AG04449 (cell line): ENCODE measurements at places on chromosomes 1 and 21.
A peak's percentile ranks its signal among the peaks of the same experiment; 100 is the strongest.

DNA sequence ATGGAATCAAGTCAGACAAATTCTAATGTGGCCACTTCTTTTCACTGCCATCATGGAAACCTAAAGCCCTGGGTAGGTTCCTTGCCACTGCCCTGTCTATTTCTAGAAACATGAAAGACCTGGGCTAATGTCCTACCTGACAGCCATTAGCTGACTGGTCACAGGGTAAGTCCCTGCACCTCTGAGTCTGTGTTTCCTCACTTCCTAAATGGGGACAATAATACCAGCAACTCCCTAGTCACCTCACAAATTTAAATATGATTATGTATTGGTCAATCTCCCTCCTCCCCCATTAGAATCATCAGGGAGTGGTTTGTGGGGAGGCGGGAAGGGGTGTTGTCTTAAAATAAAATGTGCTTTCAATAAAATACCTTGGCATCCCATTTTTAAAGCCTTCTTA lies 2.2 kb downstream of the CREG1 start:
- DNase-seq = no peak

- DNase-seq = peak; percentile 45
Measured at GRCh38 chr1:39892601-39893595, 8.8 kb downstream of the MYCL start.

DNA sequence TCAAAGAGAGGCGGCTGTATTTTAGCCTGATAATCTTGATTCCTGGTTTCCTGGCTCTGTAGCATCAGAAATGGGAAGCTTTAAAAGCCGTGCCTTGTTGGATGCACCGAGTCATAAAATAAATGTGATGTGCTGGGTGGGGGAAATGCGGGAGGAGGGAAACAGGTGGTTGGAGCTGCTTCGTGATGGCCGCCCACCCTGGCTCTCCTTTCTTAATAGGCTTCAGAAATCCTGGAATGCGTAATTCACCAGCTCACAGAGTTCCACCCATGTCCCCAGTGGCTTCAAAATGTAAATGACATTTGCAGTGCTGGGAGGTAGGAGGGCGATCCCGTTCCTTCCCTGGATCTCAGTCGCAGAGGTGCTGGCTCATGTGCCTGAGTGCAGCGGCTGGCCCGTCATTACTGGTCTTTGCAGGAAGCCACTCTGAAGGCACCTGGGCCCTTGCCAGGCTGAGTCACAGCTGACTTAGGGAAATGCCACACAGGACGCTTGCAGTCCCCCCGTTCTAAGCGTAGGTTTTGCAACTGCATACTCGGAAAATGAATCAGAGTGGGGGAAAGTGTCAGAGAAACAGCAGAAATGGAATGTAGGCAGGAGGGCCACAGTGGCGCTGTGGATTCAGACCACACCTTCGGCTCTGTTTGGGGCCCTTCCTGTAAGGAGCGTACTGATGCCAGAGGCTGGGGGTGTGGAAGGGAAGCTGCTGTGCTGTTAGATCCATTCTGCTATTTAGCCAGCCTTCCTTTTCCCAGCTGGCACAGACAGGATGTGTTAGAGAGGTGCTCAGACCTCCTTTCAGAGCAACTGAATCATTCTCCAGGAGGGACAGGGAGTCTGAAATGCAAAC lies 37.6 kb downstream of the GALNT2 start:
- DNase-seq = peak; percentile 99

GRCh38 chr1:3016641-3017439 lies 4.4 kb upstream of the ACTRT2 start:
- no peak for DNase-seq

DNA sequence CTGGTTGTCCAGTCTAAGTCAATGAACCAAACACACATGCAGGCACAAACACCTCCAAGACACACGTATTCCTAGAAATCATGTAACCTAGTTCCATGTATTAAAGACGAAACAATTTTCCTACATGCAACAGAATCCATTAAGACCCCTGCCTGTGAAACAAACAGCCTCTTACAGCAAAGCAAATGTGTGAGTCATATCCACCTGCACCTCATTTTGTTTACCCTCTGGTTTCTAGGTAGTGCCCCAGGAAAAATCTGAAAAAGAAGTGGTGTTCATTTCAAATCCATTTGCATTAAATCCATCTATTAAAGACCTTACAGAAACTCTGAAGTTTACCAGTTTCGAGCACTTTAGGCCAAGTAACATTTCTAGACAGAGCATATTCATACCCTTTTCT lies 74.1 kb downstream of the VCAM1 start:
- DNase-seq = no peak

- DNase-seq = peak; percentile 10
Measured at GRCh38 chr1:32339363-32339978, 3.4 kb upstream of the MARCKSL1 start.

DNA sequence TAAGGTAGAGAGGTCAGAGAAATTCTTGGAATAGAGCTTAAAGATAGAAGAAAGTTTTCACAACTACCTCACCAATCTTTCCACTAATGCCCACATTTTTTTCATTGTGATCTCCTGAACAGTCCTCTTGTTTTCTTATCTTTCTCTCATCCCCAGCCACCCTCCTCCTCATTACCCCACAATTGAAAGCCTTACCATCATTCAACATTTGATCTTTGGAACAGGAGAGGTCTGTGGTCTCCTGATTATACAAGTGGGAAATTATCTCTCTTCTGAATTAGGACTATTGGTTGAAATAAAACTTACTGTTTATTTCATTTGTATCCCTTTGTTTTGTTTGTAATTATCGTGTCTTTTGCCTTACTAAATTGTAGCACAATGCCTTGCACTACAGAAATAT lies 29.6 kb downstream of the DNAH14 start:
- DNase-seq = no peak

GRCh38 chr1:9689011-9689706 lies 37.6 kb downstream of the PIK3CD start:
- DNase-seq = no peak

DNA sequence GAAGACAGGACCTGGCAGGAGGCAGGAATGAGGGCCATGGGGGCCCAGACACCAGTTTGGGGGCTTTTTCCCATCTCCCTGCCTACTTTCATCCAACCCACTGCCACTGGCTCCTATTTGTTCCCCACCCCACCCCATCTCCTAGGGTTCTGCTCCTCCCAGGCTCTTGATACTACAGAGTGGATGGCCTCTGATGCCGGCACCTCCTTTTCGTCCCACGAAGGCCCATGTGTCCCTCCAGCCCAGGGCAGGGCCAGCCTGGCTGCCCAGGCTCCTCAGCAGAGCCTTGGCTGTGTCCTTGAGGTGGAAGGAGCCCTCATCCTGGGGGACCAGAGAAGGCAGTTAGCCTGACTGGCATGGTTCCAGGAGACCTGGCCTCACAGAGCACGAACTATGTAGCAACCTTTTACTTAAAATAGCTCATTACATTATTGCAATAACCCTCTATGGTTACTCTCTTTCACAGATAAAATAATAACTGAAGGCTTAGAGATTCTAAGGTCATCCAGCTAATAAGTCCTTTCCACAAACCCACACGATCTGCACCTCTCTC lies 3.5 kb downstream of the POMGNT1 start:
- no peak for DNase-seq

DNA sequence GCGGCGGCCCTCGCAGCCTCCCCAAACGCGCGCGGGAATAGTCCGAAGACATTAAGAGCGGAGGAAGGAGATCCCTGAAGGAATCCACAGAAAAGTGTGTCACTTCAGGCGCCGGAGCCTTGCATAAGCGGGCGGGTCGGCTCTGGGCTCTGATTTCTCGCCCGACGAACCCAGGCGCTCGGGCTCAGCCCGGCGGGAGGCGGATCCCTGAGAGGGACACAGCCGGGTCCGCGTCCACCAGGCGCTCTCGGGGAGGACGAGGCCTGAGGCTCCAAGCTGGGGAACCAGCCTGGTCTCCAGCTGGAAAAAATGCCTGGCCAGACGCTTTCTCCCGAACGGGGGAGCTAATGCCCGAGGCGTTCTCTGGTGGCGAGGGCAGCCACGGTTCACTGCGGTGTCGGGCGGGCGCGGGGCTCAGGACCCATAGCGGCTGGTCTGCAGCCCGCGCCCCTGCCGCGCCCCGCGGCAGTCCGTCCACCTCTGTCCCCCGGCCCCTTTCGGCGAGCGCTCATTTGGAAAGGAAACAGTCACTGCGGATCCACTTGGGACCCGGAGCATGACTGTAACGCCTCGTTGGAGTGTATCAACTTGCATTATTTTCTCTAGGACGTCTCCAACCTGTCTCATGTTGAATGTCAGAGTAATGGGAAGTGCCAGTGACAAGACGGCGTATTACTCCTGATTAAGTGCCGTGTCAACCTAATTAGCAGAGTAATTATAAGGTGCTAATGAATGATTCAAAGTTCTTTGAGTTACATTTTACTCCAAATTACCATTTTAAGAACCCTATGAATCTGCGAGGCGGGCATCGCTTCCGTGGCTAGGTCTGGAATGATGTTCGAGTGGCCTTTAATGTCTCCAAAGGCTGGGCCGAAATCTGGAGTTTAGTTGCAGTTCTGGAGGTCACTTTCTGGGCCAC lies 1.6 kb upstream of the BARHL2 start:
- DNase-seq = no peak

DNA sequence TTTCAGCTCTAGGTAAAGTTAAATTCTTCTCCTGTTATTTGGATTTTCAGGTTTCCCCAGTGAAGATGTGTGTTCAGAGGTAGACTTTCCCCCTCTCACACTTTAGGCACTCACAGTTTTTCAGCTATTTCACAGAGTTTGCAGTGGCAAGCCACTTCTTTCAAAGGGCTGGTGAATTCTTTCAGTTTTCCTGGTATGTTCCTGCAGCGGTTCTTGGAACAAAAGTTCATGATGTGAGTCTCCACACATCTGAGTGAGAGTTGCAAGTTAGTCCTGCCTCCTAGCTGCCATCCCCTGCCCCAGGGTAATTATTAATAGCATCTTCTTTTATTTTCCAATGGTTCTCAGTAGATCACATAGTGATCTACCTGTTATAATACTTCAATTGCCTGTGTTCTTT lies 27.3 kb upstream of the CD84 start:
- no peak for DNase-seq

- no peak for DNase-seq
Measured at GRCh38 chr1:15231714-15232201, 15.3 kb upstream of the FHAD1 start.

- no peak for DNase-seq
Measured at GRCh38 chr1:203173566-203173965, 2.1 kb downstream of the MYBPH start.

DNA sequence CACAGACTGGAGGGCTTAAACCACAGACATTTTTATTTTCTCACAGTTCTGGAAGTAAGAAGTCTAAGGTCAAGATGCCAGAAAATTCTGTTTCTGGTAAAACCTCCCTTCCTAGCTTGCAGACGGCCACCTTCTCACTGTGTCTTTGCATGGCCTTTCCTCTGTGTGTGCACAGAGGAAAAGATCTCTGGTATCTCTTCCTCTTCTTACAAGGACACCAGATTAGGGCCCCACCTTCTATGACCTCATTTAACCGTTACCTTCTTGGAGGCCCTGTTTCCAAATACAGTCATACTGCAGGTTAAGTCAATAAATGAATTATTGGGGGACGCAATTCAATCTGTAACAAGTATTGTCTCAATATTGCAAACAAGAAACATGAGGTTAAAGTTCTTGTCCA lies 63.0 kb upstream of the PRDX6 start:
- DNase-seq = no peak

DNA sequence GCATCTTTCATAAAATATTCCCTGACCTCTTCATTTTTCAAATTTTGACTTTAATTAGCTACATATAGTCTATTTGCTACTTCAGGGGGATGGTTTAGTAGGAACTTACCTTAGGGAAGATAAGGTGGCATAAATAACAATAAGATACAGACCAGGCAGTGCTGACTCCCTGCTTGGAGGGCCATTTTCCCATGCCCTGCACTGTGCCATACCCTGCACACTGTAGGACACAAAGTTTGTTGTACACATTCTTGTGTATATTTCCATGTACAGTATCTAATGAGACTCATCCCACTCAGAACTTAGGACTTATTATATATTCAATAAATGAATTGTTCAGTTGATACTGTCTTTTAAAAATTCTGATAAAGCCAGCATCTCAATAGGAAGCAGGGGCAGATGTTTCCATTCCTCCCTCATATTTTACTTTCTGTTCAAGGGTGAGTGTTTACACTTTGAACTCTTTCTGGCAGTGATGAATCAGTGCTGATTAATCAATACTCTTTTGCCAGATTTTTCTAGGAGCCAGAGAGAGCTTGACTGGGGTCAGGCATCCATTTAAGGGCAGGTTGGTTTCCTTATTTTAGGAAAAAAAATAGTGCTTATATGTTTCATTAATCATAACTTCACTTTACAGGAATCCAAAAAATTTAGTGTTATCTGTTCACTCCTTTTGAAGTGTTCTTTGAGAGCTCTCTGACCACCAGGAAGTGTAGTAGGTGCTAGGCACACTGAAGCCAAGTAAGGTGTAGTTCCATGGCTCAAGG lies 30.6 kb downstream of the MPZL1 start:
- DNase-seq = no peak

- no peak for DNase-seq
Measured at GRCh38 chr1:97869441-97869840, 51.4 kb downstream of the DPYD start.

DNA sequence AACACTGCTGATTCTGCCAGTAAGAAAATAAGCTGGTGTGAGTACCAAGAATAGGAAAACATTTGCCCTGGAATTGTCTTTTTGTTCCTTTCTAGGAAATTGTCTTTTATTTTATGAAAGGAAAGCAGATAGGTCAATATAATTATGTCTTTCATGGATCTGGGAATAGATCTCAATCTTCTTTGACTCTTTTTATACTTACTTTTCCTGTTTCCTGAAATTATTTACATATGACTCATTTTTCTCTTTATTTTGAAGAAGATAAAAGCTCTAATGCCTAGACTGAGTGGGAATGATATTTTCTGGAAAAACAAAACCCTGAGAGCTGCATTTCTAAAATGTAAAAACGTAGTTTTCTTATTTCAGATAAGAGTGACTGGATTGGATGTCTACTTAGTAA lies 100.1 kb downstream of the MAN1A2 start:
- no peak for DNase-seq

DNA sequence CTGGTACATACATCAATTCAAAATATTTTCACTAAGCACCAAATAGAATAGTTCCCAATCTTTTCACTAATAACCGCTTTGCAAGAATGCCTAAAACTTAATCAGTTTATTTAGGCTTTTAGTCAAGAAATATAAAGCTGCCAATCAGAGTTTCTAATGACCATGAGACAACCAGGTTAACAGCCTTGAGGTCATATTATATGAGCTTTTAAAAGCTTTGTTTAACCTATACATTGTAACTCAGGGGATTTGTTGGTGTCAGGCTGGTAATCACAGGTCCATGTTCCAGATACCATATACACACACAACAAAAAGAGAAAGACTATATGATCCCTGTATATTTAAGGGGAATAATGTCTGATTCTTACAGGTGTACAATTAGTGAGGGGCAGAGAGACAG lies 246.2 kb upstream of the ADGRL2 start:
- no peak for DNase-seq

DNA sequence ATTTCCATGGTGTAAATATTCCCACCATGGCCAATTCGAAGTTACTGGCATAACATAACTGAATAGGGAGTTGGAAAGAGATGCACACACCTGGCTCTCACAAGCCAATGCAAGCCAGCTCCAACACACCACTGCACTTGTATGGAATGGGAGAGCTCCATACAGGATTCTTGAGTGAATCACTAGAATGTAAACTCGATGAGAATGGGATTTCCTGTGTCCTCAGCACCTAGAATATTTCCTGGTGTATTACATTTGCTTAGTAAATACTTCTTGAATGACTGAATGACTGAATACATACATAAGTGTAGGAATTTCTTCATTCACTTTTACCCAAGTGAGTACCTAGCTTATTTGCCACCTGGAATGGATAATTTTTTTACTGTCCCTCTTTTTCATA lies 16.2 kb upstream of the PPIE start:
- no peak for DNase-seq

- DNase-seq = no peak
Measured at GRCh38 chr21:44370027-44370735, 16.8 kb downstream of the TRPM2 start.

GRCh38 chr1:36572142-36572715 lies 89.5 kb upstream of the CSF3R start:
- no peak for DNase-seq
